ENCODE measurements at places on chromosomes 5 and 9.

- no peak for DNase-seq
Observed at GRCh38 chr5:160209917-160210316, 19.4 kb upstream of the FABP6 start.

DNA sequence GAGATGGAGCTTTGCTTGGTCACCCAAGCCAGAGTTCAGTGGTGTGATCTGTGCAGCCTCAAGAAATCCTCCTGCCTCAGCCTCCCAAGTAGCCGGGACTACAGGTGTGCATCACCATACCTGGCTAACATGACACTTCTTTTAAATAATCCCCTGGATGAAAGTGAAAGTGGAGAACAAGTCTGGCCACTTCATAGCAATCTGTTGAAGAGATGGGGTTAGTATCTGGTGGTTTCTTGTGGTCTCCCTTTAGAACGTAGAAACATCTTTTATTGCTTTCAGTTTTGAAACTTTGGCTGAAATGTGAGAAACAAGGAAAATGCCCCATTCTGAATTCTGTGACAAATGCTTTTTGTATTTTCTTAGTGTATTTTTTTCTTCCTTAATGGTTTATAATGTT, 452.5 kb upstream of the RIOK2 start:
- no peak for DNase-seq

- DNase-seq: no peak
Observed at GRCh38 chr5:168612123-168612522, 33.0 kb upstream of the PANK3 start.

DNA sequence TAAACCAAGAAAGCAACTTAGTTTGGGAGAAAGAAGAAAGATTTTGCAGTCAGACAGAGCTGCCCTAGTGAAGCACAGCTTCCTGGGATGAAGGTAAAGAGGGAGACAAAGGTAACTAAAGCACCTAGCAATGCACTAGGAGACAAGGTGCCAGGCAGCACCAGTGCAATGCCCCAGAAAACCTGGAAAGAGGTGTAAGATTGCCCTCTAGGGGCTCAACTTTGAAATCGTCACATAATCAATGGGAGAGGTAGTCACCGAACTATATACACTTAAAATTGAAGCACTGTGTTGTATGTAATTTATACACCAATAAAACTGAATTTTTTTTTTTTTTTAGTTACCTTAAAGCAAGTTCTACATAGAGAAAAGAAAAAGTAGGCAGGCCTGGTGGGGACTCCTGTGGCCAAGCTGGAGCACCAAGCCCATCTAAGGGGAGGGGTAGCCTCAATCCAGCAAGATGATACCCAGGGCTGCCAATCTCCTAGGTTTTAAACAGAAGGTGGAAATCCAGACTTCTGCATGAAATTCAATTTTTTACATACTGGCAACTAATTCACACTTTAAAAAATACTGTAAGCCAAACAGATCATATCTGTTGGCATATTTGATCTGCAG, 48.2 kb downstream of the CDK5RAP2 start:
- DNase-seq: peak; percentile 4

- DNase-seq: no peak
Observed at GRCh38 chr5:2832394-2832793, 80.9 kb upstream of the IRX2 start.

DNA sequence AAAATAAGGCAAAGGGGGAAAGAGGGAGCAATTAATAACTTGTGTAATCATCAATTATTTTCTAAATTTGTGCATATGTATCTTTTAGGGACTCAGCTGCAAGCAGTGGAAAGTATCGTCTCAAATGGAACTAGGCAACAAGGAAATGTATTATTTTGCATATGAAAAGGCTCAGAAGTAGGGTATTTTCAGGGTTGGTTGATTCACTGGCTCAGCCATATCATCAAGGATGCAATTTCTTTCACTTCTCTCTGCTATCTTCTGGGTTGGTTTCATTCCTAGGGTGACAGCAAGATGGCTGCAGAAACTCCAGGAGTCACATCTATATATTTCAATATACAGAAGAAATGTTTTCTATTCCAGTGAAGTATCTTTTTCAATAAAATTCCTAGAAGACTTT, 509.8 kb downstream of the DMAC1 start:
- no peak for DNase-seq

DNA sequence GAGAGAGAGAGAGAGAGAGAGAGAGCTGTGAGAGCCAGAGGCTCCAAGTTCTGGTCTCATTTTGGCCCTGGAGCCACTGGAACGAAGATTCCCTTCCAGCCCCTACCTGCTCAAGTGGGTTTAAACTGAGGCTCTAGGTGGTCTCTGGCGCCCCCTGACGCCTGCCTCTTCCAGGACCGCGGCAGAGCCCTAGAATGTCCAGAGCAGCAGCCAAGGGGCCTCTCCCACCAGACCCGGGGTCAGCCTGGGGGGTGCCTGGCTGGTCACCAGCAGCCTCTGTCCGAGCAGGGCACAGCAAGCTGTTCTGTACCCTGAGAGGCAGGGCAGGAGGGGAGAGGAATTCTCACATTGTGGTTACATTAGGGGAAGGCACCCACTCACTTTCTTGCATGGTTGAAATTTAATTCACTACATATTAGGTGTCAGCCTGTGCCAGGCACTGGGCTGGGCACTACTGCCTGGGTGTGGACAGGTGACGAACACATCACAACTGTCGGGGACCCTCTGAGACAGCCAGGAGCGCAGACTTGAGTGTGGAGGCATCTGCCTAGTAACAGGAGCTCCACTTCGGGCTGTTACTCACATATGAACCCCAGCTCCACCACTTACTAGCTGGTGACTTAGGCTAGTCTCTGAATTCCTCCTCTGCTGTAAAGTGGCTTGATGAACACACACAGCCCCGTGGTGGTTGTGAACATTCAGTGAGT, 44.5 kb downstream of the AMBP start:
- peak; percentile 21 for DNase-seq

DNA sequence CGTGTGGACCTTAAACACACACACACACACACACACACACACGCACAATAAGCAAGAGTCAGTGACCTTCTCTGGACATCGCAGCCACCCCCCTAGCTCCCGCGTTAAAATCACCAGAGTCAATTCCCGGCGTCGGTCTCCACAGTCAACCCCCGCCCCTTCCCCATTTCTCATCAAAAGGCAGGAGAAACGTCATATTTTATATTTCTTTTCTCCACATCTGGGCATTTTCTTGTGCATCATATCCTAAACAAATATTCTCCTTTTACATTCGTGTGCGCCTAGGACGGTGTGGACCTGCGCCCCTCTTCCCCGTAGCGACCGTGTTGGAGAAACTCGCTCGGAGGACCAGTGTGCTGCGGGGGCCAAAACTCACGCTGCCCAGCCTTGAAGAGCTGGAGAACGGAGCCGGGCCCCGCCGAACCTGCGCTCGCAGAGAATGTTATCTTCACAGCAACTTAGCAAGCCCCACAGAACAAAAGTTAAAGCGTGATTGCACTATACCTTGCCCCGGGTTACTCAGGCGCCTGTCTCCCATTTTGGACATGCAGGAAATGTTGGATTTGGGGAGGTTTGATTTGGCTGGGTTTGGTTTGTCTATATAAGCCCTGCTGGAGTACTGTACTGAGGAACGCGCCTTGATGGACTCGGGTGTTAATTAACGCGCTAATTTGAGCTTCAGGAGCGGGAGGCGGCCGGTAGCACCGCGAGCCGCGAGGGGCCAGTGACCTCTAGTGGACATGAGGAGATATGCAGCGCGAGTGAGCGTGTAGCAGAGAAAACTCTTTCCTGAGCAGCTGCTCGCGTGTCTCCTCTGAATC, 192.4 kb downstream of the MEF2C start:
- peak; percentile 78 for DNase-seq

DNA sequence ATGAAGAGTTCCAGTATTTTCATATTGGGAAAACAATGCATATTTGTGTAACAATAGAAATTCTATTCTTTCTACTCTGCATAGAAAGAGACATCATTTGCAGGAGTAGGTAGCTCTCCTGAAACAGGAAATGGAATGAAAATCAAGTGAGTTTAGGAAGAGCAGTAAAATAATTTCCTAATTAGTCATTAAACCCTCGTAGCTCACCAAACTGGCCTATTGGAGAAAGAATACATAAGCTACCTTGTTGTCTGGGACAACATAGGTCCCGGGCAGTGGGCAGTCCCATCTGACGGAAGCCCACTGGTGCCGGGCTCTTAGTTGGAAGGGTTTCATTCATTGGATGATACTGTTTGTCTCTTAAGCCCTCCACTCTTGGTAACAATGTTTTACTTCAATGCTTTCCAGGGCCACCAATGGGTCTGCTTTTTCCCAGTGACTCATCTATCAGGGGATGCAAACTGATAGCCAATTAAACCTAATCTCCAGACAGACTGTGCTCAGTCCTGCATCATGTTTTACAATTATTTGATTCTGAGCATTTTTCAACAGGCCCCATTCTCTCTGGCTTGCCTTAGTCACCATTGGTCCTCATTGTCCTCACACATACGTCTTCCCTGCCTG, 46.5 kb downstream of the GNA14 start:
- DNase-seq: no peak

DNA sequence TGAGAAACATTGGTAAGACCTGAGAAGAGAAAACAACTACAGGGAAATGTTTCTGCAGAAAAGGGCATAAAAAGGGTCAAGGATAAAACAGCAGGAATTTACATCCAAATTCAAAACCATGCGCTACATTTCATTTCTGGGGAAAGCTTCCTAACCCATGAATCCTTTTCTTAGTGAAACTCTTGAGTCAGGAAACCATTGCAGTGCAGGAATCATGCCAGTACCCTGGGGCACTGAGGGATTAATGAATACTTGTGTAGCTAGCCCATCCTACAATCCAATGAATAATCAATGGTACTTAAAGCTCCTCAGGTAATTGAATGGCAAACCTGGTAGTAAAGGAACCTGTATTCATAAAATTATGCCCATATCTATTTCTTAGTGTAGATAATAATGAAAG, 580.5 kb downstream of the TLE1 start:
- DNase-seq: no peak

GRCh38 chr5:126055348-126055729, 367.9 kb upstream of the GRAMD2B start:
- no peak for DNase-seq

GRCh38 chr9:132027752-132028663, 51.7 kb downstream of the MED27 start:
- no peak for DNase-seq

GRCh38 chr5:34826347-34826746, 12.6 kb upstream of the TTC23L start:
- DNase-seq: no peak

- peak; percentile 18 for DNase-seq
Observed at GRCh38 chr5:100430268-100431195, 104.6 kb upstream of the FAM174A start.

DNA sequence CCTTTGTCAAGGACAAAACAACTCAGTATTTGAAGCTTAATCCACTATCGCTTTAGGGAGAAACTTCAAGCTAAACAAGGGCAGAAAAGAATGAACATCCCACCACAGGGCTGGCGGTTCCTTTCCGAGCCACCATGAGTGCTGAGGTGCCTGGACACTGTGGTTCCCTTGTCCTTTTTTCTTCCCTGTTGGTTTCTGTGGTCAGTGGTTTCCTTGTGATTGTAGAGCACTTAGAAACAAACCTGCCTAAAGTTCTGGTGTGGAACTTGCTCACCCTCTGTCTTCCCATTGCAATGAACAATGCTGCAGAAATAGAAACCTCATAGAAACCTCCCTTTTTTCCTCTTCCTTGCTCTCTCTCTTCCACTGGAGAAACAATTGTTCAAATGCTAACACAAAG, 79.3 kb upstream of the TBC1D2 start:
- DNase-seq: no peak

GRCh38 chr9:132647355-132647754, 22.4 kb downstream of the DDX31 start:
- DNase-seq: no peak

DNA sequence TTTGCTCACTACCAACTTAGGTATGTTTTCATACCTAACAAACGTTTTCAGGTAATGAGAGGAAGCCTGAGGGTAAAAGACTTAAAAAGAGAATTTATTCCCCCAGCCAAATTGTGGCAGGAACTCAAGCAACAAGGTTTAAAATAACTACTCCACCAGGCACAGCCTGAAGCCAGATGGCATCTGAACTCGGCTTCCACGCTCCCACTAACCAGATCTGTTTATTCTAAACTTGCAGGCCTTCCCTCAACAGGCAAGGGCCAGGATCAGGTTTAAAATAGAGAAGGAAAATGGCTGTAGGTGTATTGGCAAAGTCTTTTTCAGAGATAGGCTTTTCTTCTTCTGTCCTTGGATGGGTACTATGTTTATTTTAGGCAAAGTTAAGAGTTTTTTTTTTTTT, 89.4 kb downstream of the OTULIN start:
- peak; percentile 52 for DNase-seq

DNA sequence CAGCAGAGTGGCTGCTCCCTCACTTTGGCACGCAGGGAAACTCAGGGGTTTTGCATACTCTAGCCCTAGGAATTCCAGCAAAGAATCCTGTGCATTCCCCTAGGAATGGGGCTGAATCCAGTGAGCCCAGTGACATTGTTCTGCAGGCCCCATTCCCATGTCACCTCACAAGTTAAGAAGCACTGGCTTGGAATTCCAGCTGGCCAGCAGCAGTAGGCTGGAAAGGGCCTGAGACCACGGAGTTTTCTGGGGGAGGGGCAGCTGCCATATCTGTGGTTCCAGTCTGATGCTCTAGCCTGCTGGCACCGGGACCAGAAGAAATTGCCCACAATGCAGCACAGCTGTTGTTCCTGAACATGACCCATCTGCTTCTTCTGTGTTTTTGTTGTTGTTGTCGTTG, 217.6 kb upstream of the DMRTA1 start:
- DNase-seq: no peak
